ENCODE measurements at places on chromosomes 4 and X.

DNA sequence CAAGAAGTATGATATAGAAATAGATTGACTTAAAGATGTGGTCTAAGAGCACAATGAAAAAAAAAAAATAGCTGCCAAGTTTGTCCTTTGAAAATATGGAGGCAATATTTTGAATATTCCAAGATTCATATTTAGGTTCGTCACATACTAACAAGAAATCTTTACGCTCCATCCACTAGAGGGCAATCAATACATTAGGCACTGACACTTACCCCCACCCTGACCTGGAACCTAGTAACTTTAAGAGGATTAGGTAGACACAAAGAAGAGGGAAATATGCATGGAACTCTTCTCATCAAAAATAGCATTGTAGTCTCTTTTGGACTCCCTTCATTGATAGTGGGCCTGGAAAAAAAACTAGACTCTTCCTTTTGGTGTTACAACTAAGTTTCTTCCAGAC is 1108.1 kb downstream of the PCDH19 start:
- no peak for DNase-seq

GRCh38 chrX:108736509-108737479 is at the start of gene IRS4:
Gene IRS4 (minus strand): TSS chrX:108736563.
- DNase-seq, result peak; percentile 73

- no peak for DNase-seq
These were observed 16.2 kb upstream of the PUDP start for GRCh38 chrX:7164174-7164573.

- no peak for DNase-seq
These were observed 337.8 kb downstream of the ARHGAP24 start for GRCh38 chr4:85812776-85813175.

DNA sequence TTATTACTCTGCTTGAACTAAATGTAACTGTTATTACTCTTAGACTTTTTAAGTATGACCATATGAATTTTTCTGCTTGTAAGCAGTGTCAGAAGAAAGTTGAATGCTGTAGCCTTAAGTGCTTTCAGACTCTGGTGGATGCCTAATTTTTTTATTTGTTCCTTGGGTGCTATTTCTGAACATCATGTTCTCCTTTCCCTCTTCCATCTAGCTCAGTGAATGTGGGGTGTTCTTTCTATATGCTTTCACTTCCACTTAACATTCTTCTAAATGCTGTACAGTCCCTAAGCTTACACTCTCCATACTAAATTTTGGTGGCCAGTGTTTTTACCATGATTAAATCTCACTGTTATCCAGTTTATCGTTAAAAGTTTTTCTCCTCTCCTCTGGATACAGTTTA is 3.6 kb downstream of the DCK start:
- DNase-seq, result no peak

DNA sequence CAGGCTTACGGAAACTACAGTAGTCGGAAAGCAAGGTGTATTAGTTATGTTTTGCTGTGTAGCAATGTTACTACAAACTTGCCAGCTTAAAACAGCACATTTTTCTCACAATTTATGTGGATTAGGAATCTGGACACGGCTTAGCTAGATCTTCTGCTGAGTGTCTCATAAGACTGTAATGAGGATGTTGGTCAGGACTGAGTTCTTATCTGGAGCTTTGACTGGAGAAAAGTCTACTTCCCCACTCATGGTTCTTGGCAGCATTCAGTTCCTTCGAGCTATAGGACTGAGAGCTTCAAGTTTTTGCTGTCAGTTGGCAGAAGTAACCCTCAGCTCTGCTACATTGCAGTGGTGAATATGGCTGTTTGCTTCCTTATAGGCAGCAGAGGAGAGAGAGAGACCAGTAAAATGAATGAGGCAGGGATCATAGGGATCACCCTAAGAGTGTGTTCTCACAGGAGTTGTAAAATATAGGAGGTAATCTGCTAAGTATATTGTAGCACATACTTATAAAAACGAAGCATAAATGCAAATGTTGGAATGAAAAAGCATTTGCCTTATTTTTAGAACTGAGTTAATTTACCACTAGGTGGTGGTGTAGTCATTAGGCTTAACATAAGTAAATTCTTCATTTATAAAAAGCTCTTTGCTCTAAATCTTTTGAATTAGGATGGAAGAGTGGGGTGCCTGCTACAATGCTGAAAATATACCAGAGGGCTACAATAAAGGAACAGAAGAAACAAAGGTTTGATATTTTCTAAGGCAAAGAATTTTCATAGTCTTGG is 38.6 kb downstream of the ALG13 start:
- no peak for DNase-seq

DNA sequence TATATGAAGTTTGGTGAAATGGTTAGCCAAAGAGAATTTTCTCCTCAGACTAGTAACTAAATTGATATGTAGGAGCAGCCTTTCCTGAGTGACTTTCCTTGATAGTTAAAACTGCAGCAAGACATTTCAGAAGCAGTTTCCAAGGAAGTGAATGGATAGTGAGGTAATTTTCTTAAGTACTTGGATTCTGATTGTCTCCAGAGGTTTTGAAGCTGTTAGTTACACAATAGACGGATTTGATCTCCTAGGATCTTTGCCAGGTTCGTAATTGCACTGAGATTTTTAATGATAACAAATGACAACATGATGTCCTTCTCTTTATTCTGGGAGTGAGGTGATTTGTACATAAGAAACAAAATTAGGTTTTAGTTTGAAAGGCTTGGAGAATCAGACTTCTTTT is 29.2 kb downstream of the PRRG1 start:
- no peak for DNase-seq

Data from NCI-H510A (cell line).